Fibroblast of mammary gland (primary cell): ENCODE measurements at places on chromosomes 5 and 9.

DNA sequence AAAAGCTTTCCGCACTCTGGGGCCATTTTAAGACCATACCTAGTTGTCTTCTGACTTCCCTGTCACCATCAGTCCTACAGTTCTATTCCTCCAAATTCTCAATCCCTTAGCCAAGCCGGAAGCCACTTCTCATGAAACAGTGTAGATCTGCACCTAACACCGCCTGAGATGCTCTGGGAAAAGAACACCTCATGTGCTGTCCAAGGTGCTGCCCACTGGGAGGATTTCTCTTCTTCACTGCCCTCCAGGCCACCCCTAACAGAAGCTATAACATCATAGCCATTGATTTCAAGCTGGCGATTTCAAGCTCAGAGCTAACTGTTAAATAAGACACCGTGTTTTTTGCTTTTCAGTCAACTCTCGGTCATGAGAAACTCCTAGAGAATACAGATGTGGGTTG is 559.3 kb downstream of the CCDC171 start:
- DNase-seq, result no peak

DNA sequence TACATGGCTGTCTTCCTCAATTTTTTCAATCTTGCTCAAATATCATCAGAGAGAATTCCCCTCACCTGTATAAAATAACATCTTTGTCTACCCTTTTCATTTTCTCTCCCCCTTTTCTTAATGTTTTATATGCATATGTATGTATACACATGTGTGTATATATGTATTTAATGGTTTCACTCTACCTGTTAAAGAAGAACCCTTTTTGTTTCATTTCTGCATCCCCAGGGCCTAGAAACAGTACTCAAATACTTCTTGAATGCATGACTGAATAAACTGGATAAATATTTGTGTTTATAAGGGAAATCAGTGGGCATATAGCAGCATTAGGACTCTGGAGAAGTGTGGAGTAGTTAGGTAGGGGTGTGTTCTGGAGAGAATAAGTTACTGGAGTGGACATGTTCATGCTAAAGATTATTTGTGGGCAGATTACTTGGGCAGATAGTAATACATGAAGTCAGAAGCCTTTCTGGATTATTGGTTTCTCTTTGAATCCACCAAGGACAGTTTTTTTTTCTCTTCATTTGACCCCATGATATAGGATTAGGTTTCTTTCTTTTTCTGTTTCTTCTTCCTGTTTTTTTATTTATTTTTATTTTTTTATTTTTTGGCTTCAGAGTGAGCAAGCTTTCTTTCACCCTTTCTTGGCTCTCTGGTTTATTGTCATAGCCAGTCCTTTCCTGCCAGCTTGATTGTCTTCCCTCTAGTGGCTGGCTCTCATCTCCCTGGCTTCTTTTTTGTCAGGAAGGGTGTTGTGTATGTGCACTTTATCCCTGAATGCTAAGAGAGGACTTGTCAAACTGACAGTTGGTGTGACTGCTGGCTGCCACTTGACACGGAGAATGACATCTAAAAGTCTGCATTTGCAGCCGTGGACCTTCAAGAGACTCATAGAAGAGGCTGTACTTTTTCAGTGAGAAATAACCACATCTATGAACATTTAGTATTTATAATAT is 89.3 kb downstream of the ZCCHC7 start:
- DNase-seq, result peak; percentile 11

- DNase-seq, result no peak
Observed at GRCh38 chr5:80960531-80961375, 590 bp downstream of the RASGRF2 start.

DNA sequence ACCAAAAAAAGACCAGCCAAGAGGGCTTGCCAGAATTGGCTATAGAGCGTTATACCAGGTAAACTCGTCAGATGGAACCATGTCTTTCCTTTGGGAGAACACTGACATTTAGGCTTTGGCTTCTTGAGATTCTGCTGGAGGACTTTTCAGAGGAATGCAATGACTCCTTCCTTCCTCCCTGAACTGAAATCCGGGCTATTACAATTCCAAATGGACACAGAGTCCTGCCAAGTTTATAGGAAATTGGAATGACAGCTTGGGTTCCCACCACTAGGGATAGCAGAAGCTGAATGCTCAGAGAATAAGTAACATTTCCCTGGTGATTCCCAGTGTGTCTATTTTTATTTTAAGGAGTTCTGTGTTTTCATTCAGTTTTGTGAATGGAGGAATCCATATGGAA is 143.0 kb downstream of the FGF1 start:
- peak; percentile 80 for DNase-seq

GRCh38 chr5:43215073-43215631 is 23.1 kb downstream of the NIM1K start:
- peak; percentile 89 for DNase-seq

DNA sequence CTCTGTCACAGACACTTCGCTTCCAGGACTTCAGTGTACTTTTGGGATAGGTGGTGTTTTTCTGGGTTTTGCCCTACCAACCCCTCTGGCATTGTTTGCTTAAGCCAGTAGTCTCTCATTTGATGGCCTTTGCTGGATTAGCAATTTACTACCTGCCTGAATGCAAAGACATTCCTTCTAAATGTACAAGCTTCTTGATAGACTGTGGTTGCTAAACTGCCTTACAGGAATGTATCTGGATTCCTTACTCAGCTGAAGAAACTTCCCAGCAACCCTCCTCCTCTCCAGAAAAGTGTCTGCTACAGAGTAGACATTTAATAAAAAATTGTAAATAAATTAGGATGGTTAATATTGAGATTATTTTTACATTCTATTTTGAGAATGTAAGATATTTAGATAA is 1916.7 kb downstream of the EFNA5 start:
- no peak for DNase-seq

DNA sequence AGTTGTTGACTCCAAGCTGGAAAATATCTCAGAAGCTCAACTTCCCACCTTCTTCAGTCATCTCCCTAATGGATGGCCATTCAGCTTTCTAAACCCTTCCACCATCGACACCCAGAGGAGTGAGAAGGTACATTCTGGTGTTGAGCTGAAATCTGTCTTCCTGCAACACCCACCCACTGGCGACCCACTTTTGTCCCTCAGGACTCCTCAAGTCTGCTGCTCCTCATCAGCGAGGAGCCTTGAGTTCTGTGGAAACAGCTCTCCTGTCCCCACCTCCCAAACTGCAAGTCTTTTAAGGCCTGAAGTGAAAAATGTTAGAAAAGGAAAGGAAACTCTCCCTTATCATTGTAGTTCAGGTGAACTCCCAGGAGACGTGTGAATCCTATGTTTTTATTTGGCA is 111.5 kb upstream of the HAND1 start:
- no peak for DNase-seq

- DNase-seq, result no peak
Observed at GRCh38 chr5:18491349-18491748, 857.1 kb downstream of the TAF11L14 start.

DNA sequence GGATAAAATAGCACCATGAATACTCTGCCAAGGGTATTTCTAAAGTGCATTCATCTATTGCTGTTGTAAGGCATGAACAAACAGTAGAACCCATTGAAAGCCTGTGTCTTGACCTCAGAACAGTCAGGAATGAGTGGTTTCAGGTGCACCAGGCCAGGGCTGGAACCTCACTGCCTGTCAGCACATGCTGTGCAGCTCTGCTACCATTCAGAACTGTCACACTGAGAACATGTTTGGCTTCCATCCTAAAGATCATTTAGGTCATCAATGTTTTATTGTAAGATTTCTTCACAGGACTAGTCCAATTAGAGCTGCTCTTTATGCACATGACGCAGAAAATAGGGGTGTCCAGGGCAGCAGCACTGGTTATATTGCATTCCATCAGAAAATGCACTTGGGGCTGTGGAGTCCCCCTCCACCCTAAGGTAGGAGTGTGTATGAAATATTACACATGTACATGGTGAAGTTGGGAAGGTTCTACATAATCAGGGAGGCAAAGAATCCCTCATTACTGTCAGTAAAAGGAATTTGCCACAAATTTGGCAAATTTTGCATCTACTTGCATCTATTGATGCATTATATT is 408.0 kb downstream of the CTNND2 start:
- no peak for DNase-seq

- DNase-seq, result no peak
Observed at GRCh38 chr5:111730659-111731382, 26.2 kb downstream of the NREP start.

GRCh38 chr9:19155106-19155935 is 28.0 kb upstream of the PLIN2 start:
- no peak for DNase-seq

- no peak for DNase-seq
Observed at GRCh38 chr5:63803165-63803564, 159.1 kb downstream of the HTR1A start.

GRCh38 chr5:59496524-59497134 is 396.9 kb downstream of the PDE4D start:
- peak; percentile 39 for DNase-seq

- peak; percentile 6 for DNase-seq
Observed at GRCh38 chr5:61784341-61784740, 452.3 kb downstream of the ZSWIM6 start.

- peak; percentile 12 for DNase-seq
Observed at GRCh38 chr5:131899686-131900085, 45.8 kb downstream of the MEIKIN start.

GRCh38 chr9:77731930-77732329 is 83.8 kb upstream of the GNA14 start:
- DNase-seq, result no peak

- no peak for DNase-seq
Observed at GRCh38 chr9:125455876-125456275, 194.2 kb downstream of the GAPVD1 start.

DNA sequence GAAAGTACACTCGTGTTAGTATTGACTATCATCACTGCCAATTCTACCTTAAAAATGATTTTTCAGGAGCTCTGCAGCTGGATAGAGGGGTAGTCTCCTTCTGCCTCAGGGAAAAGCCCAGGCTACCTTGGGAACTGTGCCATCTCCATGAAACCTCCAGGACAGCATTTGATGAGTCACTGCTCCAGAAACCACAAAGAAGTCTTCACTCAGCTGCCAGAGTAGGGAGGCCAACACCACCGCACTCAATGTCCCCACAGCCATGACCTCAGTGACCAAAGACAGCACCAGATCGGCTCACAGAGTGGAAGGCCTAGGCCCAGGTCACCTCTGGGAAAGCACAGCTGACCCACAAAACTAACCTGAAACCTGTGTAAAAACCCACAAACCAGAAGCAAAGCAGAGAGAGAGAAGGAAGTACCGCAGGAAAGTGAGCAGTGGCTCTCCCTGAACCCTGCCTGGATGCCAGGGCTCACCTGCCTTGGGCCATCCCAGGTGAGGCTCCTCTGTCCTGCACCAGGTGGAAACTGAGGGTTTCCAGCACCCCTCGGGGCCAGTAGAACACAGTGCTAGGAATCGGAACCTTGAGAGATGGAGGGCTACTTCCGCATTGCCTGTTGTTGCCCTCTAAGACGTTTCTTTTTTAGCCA is 30.0 kb downstream of the S1PR3 start:
- peak; percentile 94 for DNase-seq

GRCh38 chr9:120390637-120391190 is 189.3 kb downstream of the CDK5RAP2 start:
- DNase-seq, result no peak

- peak; percentile 28 for DNase-seq
Observed at GRCh38 chr5:128084228-128085167, 932 bp downstream of the SLC12A2 start.

DNA sequence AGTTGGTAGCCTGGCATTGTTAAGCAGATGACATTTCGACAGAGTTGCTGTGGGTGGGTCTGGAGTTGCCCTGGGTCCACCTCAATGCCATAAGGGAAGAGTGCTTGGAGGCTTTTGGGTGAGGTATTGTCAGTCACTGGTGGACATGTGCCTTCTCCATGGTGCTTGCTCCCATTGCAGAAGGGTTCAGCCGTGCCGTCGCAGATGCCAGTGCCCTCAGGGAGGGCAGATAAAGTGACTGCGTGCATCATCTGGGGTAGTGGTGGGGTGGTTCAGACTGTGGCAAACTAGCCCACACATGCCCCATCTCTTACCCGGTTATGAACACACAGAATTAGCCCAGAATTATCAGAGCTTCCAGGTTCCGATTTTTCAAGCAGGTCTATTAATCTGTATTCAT is 71.6 kb downstream of the FBXL7 start:
- DNase-seq, result no peak

DNA sequence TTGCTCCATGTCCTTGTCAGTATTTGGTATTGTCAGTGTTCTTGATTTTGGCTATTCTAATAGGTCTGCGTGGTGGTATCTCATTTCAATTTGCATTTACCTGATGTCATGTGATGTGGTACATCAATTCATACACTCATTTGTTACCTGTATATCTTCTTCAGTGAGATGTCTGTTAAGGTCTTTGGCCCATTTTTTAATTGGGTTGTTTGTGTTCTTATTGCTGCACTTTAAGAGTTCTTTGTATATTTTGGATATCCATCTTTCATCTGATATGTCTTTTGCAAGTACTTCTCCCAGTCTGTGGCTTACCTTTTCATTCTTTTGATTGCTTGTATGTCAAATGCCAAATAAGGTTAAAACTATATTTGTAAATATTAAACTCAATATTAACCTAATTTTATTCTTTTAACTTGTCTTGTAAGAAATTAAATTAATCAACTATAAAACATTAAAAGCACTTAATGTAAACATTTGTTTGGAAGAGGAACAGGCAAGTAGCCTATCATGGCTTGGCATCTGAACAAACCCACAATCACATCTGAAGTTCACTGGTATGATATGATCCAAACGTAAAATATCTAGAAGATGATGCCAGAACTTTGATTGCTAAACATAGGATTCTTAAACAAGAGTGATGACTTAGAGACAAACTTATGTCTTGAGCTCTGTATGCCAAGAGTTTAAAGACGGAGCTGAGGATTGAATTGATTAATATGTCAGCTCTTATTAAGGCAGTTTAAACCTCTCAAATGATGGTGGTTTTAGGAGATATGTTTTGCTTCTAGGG is 587.3 kb downstream of the ANXA1 start:
- peak; percentile 52 for DNase-seq

DNA sequence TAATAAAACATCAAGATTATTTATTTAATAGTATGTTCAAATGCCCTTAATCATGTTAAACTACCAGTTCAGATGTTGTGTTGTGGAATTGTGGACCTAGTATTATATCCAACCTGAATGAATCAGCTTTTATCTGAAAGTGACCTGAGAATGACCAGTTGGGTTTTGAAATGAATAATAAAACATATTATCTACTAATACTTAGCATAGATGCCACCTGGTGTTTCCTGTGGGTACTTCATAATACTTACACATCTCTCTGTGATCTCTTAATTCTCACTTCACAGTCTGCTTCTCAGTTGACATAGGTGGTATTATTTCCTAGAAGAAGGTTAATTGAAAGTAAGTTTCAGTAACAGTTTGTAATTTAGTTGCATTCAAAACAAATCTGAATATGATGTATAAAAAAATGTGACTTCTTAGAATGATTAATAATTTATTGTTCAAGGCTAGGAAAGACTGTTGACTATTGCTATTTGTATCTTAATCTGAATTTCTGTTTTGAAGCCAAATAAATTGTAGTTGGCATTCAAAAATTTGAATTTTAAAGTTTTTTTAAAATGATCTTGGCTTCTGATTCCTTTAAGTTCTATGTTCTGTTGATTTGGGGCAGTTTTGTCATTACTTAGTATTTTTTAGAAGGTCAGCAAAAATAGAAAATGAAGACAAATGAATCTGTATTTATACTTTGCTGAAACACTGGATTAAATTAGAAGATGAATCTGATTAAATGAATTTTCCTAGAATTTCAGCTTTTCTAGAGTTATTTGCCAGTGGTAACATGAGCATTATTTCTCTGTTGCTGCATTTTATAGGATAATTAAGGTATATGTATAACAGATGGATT is 48.2 kb downstream of the KIF2A start:
- peak; percentile 70 for DNase-seq

GRCh38 chr5:150340614-150341255 is 16.8 kb upstream of the TCOF1 start:
- DNase-seq, result no peak

GRCh38 chr5:20536813-20537212 is 548.8 kb upstream of the CDH18 start:
- DNase-seq, result no peak
